ENCODE measurements at places on chromosomes 3 and 15. TPM values are rescaled to one million over a fixed set of nuclear protein-coding genes. Genes with fewer than 3 reads are reported as not detected.

Gene CMTM7
- total RNA-seq = 10.0 TPM

Gene PTH1R
- total RNA-seq = 11.8 TPM

Gene MYRIP
- not detected for total RNA-seq

Gene EOMES
- total RNA-seq = 0.35 TPM

Gene RPL32
- 1,778 TPM for total RNA-seq

Gene SLC28A1
- not detected for total RNA-seq

Gene ERC2
- total RNA-seq = not detected

Gene SLC12A1
- total RNA-seq = not detected

Gene IQCF5
- not detected for total RNA-seq

Gene SPATA12
- not detected for total RNA-seq

Gene CCDC54
- not detected for total RNA-seq

Gene GOLGA8T
- total RNA-seq = not detected

Gene TMC3
- under 0.01 TPM for total RNA-seq

Gene ZNF501
- 3.7 TPM for total RNA-seq

Gene MUC4
- not detected for total RNA-seq

Gene AGBL1
- total RNA-seq = not detected

Gene NEK10
- total RNA-seq = 2.1 TPM
